Thymus (tissue), 14 donors: ENCODE measurements at places on chromosomes 1 and 21.

DNA sequence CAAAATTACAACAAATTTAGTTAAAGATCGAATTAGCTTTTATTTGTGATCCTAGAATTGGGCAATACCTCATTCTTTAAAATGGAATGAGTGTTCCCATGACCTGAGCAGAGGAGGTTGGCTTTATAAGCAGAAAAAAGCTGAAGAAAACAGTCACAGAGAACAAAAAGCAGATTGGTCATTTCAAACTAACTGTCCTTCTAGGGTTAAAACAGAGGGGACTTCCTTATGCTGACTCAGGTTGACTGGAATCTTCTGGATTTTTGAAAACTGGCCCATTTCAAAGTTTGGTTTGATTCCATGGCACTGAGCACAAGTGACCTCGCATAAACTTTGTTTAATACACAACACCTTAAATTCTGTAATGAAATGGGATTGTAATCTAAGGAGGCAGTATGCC lies 17.6 kb downstream of the NFASC start:
- DNase-seq: no peak

GRCh38 chr1:86197206-86197855 lies 40.8 kb upstream of the COL24A1 start:
- DNase-seq: no peak

DNA sequence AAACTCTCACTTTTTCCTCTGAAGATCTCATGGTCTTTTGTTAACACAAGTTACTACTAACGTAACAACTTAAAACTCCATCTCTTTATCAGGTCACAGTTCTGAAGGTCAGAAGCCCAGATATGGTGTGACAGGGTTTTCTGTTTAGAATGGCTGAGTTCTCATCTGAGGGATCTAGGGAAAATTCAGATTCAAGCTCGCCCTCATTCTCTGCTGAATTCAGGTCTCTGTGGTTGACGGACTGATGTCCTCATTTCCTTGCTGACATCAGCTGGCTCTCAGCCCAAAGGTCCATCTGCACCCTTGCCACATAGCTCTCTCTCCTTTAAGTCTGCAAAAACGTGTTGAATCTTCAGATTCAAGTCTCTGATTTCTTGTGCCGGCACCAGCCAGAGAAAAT lies 6.1 kb upstream of the NTPCR start:
- no peak for DNase-seq

GRCh38 chr1:108504447-108504846 lies 54.3 kb downstream of the NBPF6 start:
- DNase-seq: no peak

DNA sequence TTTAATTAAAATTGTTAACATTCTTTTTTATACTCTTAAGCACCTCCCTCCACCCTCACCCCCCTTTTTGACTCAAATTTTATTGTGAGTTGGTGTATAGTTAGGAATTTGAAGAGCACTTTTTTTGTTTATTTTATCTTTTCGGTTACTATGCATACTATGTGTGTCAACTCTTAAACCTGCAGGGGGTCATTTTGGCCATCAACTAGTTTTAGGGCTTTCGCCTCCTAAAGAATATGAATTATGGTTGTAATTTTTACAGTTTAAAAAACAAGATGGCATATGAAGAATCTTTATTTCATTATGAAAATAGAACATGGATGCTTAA lies 9.7 kb downstream of the BACH1 start:
- DNase-seq: no peak

DNA sequence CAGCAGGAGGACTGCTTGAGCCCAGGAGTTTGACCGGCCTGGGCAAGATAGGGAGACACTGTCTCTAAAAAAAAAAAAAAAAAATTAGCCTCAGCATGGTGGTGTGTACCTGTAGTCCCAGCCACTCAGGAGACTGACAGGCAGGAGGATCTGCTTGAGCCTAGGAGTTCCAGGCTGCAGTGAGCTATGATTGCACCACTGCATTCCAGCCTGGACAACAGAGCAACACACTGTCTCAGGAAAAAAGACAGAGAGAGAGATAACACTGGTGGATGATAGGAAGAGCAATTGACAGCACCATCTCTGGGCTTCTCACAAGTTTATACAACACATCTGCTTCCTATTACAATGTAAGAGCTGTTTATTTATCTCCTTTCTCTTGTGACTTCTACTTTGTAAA lies 2.4 kb upstream of the RNU11 start:
- no peak for DNase-seq

- DNase-seq: no peak
Observed at GRCh38 chr1:33541966-33542365, 69.5 kb downstream of the ZSCAN20 start.

- no peak for DNase-seq
Observed at GRCh38 chr21:15533618-15534017, 196.2 kb upstream of the USP25 start.

DNA sequence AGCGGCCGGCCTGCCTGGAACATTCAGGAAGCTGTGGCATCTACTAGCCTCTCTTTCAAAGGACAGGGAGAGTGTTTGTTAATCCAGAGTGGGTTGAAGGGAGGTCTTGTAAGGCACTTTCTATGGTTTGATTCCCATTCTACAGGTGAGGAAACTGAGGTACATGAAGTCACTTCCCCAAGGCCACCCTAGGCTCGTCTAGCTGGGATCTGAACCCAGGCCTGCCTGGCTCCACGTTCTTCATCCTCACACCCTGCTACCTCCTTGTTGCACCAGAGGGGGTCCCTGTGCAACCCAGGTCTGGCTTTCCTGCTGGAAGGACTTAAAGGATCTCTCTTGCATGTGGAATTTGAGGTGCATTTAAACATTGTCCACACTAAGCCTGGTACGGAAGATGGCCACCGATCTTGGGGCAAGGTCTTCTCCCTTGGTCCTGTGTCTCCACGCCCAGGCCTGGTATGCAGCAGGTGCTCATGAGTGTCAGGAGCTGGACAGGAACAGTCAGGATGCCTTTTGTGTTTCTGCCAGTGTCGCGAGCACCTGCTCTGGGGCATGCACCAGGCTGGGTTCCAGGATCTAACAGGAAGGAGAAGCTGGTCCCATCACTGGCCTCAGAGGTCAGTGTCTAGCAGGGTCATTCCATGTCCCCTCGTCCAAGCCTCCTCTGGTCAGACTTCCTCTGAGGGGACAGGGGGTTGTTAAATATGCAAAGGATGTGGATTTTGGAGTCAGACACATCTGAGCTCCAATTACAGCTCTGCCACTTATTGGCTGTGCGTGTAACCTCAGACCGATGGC lies 103.2 kb upstream of the RUNX3 start:
- DNase-seq: no peak

- DNase-seq: no peak
Observed at GRCh38 chr1:192518700-192519099, 56.9 kb upstream of the RGS1 start.

DNA sequence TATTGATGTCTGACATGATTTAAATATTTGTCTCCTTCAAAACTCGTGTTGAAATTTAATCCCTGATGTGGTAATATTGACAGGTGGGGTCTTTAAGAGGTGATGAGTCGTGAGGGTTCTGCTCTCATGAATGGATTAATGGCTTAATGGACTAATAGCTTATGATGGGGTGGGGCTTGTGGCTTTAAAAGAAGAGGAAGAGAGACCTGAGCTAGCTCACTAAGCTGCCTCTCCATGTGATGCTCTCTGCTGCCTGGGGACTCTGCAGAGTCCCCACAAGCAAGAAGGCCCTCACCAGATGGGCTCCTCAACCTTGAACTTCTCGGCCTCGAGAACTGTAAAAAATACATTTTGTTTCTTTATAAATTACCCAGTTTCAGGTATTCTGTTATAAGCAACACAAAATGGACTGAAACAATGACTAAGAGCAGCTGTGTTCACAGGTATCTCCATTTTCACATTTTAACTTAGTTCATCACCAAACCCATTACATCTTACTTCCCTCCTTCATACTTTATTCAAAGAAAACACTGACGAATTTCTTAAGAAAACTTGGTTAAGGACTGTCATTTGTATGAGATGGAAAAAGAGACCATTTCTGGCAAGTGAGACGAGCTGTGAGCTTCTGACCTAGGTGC lies 12.1 kb upstream of the AIM2 start:
- DNase-seq: no peak

DNA sequence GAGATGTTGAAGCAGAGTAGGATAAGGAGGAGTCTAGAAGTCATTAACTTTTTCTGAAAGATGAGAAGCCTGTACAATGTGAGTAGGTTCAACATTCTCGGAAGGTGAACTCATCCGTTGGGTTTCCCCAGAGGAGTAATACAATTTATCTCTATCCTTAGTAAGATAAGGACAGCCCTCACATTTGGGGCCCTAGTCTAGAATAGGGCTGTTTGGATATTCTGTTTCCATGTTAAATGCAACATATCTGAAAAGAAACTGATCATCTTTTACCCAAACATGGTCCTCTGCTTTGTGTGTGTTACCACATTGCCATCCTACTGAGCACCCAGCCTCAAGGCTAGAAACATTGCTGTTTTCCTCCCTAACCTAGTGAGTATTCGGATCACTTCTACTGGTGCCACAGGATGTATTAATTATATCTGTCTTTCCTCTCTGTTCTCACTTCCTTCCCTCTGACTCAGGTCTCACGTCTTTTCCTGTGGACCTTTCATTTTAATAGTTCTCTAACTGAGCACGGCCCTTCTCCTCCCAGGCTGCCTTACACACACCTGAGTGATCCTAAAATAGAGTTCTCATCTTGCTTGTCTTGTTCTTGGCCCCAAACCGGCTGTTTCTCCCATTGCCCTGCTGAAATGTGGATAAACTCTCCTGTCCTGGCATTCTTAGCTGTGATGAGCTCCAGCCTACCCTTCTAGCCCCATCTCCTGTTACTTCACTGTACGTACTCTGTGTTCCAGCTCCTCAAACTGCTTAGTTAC lies 91.7 kb downstream of the CDC14A start:
- no peak for DNase-seq

- no peak for DNase-seq
Observed at GRCh38 chr1:224747578-224747977, 131.5 kb downstream of the CNIH3 start.

DNA sequence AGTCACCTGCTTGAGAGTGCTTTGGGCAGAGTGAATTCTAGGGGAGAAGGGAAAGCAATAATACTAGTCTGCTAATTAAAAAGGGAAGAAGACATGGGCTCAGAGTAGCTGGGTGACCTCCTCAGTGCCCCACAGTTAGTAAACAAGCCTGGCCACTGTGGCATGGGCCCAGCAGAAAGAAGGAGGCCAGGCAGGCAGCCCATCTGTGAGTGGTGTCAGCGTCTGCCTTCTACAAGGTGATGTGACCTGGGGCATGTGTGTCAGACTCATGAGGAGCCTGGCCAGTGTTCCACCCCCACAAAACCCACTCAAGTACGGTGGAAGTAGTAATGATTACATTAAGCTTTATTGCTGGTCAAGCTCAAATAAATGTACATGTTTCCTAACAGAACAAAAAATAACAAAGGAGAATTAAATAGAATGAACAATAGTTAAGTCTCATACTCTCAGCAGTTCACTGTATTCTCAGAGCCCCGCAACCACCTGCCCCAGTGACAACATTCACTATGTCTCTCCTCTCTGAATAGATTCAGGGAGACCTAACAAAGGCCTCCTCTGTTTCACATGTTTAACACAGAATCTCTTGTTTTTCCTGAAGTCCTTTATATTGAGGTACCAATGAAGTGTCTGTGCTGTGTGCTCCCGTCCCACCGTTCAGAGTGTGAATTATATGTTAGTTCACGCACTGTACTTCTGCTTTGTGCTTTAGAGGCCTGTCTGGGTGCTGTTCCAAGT lies 32.5 kb downstream of the SLC22A15 start:
- DNase-seq: no peak

DNA sequence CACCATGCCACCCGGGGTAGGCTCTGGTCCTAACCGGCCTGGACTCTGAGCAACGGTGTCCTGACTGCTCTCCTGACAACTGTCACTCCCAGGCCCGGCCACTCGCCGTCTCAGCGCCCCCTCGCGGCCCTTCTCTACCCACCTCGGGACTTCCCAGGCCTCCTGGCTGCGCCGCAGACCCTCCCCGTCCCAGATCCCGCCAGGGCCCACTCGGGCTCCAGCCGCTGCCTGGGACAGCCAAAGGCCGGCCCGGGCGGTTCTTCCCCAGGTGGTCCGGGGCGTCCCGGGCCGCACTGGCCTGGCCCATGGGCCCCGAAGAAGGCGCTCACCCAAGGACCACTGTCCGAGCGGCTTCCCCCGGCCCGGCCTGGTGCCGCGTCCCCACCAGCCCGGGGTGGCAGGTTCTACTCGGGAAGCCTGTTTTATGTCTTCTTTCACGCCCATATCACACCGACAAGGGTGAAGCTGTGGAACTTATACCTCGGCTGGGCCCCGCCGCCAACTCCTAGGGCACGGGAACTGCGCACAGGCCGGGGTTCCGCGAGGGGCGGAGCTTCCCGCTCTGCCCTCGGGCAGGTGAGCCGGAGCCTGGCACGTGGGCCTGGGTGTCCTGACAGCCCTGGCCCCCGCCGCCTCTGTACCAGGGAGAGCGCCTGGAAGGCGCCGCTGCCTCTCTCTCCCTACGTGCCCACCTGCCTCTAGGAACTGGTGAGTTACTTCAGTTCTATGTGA lies 138.3 kb downstream of the TTLL7 start:
- DNase-seq: peak; percentile 86

DNA sequence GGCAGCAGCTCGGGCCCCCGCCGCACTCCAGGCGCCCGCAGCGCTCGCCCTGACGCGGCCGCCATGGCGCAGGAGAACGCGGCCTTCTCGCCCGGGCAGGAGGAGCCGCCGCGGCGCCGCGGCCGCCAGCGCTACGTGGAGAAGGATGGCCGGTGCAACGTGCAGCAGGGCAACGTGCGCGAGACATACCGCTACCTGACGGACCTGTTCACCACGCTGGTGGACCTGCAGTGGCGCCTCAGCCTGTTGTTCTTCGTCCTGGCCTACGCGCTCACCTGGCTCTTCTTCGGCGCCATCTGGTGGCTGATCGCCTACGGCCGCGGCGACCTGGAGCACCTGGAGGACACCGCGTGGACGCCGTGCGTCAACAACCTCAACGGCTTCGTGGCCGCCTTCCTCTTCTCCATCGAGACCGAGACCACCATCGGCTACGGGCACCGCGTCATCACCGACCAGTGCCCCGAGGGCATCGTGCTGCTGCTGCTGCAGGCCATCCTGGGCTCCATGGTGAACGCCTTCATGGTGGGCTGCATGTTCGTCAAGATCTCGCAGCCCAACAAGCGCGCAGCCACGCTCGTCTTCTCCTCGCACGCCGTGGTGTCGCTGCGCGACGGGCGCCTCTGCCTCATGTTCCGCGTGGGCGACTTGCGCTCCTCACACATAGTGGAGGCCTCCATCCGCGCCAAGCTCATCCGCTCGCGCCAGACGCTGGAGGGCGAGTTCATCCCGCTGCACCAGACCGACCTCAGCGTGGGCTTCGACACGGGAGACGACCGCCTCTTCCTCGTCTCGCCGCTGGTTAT lies 2.8 kb downstream of the KCNJ9 start:
- no peak for DNase-seq

DNA sequence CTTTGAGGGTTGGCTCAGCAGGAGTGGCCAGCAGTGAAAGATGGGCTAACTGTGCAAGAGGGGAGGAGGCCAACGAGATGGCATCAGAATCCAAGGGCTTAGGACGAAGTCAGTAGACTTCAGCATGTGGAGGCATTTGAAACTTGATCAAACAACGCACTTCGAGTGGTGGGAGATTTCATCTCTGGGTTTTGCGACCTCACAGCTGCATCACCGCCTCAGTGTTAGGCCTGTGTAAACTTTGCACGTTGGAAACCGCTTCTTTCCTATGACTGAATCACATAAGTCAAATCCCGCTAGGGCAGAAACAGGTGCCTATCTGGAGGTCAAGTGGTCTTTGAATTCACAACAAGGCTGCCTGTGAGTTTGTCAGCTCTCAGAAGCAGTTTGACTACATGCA lies 17.8 kb downstream of the TFF3 start:
- DNase-seq: peak; percentile 34
